ENCODE measurements at places on chromosomes 13 and 19. TPM values are rescaled to one million over a fixed set of nuclear protein-coding genes. Genes with fewer than 3 reads are reported as not detected.

Gene CBY2
- total RNA-seq: not detected

Gene KRTDAP
- total RNA-seq: not detected

Gene ANGPTL8
- not detected for total RNA-seq

Gene EXOC3L2
- 1.8 TPM for total RNA-seq

Gene LENG9
- 4.2 TPM for total RNA-seq
